ENCODE measurements at places on chromosomes 12 and 14.

DNA sequence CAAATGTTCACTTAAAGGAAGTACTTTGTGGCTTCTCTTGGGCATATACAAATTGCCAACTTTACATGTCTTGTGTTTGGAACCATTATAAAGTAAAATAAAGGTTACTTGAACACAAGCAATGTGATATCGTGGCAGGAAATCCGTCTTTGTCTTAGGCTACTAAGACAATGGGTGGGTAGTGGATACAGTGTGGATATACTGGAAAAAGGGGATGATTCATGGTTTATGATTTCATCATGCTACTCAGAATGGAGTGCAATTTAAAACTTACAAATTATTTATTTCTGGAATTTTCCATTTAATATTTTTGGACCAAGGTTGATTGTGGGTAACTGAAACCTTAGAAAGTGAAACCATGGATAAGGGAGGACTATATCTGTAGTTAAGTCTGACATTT lies 48.4 kb downstream of the MYRFL start:
- no peak for DNase-seq

GRCh38 chr14:56742391-56742878 lies 67.8 kb downstream of the OTX2 start:
- no peak for DNase-seq

GRCh38 chr12:80472236-80472635 lies 28.2 kb downstream of the PTPRQ start:
- DNase-seq, result no peak

GRCh38 chr14:66487164-66487563 lies 993 bp downstream of the CCDC196 start:
- no peak for DNase-seq

GRCh38 chr14:44341116-44341515 lies 166.0 kb downstream of the FSCB start:
- DNase-seq, result no peak

DNA sequence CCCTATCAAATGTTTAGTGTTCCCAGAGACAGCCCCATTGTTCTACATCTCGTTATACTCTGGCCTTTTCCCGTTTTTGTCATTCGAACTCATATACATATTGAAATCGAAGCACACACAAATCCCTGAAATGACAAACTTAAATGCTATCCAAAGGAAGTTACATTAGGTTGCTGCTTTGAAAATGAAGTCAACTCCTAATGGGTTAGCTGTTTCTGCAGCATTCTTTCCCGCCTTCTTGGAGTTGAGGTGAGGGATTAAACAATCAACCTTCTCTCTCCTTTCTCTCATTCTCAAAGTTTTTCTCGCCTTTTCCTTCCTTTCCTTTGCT lies 642 bp upstream of the PHC1 start:
- no peak for DNase-seq

DNA sequence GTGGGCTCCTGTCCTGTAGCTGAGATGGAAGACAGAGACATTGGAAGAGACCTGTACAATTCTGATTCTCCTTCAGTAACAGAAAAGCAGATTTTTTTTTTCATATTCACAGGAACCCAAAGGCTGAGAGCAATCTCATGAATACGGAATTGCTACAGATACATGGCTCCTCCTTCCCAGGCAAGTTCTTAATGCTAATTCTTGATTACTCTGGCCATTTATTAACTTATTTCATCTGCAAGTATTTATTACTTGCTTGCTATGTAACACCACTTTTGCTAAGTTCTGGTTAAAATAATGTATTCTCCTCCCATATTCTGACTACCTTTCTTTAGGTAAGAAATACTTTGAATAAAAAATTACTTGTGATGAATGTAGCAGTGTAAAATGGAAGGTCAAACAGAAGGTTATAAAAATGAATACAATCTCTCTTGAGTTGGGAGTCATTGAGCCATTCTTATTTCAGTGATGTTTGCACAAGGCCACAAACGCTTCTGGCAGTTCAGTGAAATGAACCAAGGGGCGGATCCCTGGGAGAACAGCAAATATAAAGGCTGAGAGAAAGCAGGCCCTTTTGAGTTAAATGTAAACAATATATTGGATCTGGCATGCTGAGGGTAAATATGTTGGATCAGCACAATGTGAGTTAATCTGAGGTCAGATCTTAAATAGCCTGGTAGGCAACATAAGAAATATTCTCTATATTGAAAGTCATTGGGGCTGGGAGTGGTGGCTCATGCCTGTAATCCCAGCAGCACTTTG lies 37.6 kb downstream of the MUCL1 start:
- DNase-seq, result no peak

GRCh38 chr14:21626491-21627230 lies 8.1 kb downstream of the OR10G2 start:
- DNase-seq, result no peak

DNA sequence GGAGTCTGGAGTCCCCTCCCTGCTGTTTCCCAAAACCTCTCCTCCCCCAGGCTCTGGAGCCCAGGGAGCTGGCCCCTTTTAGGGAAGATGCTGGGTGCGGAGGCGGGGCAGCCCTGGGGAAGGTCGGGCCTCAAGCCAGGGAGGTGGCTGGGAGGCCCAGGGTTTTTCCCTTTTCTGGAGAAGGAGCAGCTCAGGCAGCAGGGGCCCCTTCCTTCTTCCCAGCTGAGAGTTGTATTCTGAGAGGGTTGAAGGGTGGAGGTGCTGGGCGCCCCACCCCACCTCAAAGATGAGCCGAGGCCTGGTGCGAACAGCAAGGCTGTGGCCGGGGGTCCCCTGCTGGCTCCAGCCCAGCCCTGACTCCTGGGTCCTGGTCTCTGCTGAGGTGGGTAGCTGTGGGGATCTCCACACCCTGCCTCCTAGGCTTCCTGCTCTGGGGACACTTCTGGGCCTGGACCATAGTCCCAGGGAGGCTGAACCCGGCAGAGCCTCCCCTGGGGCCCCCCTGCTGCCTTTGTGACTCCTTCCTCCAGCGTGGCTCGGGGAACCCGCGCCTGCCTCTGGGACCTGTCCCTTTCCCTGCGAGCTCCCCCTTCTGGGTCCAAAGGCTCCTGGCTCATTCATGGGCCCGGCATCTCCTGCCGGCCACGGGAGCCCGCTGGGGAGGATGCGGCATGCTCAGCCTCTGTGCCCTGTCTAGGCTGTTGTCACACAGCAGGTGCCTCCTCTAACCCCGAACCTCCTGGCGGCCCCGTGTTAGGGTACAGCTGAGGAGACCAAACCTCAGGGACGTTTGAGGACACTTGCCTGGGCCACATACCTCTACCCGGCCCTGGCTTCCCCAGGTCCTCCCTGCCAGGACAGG lies 4.4 kb downstream of the TRMT61A start:
- DNase-seq, result no peak

- DNase-seq, result no peak
Observed at GRCh38 chr12:93918900-93919299, 229.5 kb upstream of the PLXNC1 start.

GRCh38 chr14:23356662-23357061 lies 4.0 kb upstream of the SLC22A17 start:
- no peak for DNase-seq

DNA sequence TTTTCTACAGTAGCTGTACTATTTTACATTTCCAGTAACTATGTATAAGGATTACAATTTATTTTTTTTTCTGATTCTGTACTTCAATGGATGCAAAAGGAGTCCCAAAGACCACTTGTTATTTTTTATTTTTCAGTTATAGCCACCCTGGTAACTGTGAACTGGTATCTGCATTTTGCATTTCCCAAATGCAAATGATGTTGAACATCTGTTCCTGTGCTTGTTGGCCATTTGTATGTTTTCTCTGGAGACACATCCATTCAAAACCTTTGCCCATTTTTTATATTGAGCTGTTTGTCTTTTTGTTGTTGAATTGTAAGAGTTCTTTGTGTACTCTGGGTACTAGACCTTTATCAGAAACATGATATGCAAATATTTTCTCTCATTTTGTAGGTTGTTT lies 485.6 kb downstream of the LRIG3 start:
- DNase-seq, result no peak

DNA sequence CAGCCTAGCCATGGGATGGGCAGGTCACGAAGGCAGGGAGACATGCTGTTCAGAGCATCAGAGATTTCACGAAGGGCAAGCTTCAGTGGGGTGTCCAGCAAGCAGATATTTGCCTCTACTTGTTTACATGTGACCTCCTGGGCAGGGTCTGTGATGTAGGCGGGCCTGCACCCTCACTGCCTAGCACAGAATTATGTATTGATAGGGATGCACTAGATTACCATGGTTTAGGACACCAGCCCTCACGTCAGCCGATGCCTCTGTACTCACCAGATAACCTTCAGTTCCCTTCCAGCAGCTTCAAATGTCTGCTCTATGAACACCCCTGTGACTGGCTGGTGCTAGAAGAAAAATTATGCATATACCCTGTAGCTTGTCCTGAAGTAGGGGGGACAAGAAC lies 5.1 kb upstream of the EIF5 start:
- DNase-seq, result no peak

GRCh38 chr12:5273709-5274108 lies 158.2 kb upstream of the NTF3 start:
- DNase-seq, result no peak

DNA sequence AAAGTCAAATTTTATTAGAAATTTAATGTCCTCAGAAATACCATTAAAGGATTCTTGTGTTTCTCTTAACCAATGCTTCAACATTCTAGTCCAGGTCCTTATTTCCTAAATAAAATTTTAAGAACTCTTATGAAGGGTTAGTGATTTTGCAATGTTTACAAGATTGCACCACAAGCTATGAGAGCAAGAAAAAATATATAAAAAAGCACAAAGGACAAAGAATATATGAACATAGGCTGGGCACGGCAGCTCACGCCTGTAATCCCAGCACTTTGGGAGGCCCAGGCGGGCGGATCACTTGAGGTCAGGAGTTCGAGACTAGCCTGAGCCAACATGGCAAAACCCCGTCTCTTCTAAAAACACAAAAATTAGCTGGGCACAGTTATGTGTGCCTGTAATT lies 7.7 kb downstream of the RACGAP1 start:
- no peak for DNase-seq

DNA sequence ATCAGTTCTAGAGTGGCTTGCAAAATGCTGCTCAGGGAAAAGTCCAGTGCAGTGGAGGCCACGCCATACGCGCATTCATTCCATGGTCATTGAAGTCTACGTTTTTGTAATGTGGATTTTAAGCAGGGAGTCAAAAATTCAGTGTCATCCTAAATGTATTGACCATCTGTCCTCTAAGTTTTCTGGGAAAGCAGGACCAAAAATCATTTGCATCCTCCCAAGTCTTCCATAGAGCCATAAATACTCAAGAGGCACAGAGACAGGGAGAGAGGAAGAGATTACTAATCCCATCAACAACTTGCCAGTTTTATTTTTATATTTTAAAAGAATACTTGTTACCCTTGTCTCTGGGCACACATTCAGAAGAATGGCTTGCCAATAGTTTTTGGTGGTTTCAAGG lies 36.9 kb downstream of the RHOJ start:
- no peak for DNase-seq

DNA sequence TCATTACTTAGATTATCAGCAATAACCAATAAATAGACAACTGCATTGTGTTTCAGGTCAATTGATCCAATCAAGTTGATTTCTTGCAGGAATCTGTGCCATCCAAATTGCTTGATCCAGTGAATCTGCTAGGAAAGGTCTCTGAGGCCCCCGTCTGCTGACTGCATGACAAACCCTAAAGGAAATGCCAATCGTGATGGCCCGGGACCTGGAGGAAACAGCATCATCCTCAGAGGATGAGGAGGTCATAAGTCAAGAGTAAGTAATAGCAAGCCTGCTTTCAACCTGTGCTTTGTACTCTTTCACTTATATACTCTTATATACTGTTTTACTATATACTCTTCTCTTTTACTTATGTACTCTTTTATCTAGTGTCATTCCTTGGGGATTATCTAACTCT lies 1.9 kb downstream of the TTLL5 start:
- no peak for DNase-seq

DNA sequence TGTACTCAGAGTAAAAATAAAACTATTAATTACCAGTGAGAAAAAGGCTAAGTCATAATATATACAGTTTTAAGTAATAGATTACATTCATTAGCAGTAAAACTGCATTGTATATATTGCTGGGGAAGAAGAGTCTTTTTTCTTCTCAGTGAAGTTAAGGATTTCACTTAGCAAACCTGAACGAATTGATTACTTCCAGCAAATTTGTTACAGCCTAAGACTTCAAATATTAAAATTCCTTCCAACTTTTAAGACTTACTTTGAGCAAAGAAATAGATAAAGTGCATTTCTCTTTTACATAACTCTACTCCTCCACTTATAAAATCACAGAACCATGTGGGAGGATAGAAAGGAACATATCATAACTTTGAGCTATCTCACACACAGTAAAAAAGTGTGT lies 43.3 kb downstream of the PIK3C2G start:
- no peak for DNase-seq

GRCh38 chr12:79114896-79115295 lies 250.3 kb downstream of the SYT1 start:
- no peak for DNase-seq

DNA sequence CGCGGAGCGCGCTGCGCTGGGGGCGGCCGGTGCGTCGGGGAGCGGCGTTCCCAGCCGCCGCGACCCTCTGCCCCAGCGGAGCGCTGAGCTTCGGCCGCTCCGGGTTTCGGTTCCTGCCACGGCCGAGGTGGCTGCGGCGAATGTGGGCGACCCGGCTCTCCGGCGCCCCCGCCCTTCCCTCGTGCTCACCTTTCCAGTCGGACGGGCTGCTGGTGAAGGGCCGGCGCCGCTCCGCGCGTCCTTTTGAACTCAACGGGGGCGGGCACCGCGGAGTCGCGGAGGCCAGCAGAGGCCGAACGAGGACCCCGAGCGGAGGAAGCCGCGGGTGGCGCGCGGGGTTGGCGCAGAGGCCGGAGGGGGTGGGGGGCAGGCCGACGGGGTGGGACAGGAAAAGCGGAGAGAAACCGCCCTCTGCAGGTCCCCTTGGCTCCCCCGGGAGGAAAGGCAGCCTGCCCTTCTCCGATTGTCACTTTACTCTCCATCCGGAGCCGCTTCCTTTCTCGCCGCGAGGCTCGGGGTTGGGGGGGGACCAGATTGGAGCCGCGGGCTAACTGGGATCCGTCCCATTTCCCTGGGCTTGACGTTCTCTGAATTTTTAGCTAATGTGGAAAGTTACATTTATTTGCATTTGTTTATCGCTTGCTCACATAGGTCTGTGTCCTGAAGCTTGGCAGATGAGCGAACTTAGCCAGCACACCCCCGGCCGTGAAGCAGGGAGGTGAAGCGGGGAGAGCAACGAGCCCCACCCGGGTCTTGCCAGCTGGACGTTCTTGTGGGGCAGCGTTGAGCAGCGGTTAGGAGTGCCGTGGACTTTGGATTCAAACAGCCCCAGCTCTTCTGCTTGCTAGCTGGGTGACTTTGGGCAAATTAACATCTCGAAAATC lies at the start of gene SMAGP:
SMAGP (minus strand) TSS at position 349 of the 884 bp plus-strand sequence. CDS start 1,137 bp downstream, outside the sequence.
- peak; percentile 71 for DNase-seq

DNA sequence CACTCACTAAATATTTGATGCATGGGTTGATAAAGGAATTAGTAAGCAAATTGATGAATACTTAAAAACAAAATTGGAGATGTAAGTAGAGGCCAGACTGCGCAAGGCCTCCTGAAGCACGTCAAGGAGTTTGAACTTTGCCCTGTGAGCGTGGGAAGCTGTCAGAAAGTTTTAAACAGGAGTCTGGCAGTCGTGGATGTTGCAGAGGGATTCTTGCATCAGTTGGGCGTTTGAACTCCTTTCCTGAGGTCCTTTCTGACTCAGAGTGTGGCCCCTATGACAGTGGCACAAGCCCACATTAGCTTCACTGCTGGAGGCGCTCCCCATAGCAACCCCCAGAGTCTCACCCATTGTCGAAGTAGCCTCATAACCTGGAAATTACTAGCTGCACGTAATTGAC lies 17.9 kb upstream of the IL22 start:
- DNase-seq, result no peak

- no peak for DNase-seq
Observed at GRCh38 chr12:76020281-76020680, 11.3 kb downstream of the PHLDA1 start.

- no peak for DNase-seq
Observed at GRCh38 chr14:22977684-22978486, 4.5 kb downstream of the AJUBA start.

Measured in germinal center (tissue), 1 donor.